Effector memory CD4-positive, alpha-beta T cell (primary cell): ENCODE measurements at places on chromosomes 5 and 9.

DNA sequence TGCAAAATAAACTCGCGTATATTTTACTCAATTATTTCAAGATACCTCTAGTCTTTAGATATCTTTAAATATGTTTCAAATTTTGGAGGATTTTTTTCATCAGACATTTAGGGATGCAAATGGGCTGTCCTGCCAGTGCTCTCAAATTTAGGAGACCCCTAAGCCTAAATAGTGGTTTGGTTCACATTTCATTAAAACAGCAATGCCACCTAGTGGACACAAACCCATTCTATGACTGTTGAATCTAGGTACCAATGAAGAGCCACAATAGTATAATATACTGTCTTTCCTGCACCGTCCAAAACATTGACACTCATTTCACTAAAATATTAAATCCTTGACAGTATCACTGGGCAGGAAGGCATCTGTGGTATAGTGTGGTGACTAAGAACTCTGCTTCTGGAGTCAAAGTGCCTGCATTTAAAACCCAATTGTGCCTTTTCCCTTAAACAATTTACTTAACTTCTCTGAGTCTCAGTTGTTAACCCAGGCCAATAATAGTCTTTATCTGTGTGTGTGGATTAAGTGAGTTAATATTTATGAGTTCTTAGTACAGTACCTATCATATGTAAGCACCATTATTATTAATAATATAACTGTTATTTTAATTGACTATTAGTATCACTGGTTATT, 148.0 kb downstream of the RORB start:
- no peak for DNase-seq
- no peak overlapping the region for H3K4me3 ChIP-seq
- H3K27ac ChIP-seq: no peak overlapping the region
- no peaks in the 10 kb centered on the region for H3K27me3 ChIP-seq
- no peaks in the 10 kb centered on the region for H3K36me3 ChIP-seq
- H3K4me1 ChIP-seq: no peaks in the 10 kb centered on the region

DNA sequence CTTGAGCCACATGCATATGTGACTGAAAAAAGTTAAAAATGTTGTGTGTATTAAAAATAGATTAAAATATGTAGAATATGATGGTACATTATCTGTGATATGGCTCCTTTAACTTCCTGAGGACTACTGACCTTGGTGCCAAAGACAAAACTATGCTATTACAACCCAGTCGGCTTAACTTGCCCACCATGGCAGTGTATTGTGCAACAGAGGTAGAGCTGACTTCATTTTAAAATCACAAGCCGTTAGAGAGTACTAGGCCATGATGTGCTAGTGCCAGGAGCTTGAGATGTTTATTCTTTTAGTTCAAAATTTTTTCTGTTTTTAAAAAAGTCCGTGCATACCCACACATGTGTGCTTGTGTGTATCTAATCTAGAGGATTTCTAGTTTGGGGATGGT, 46.3 kb downstream of the NAA35 start:
- no peak for DNase-seq
- no peaks in the 10 kb centered on the region for H3K4me1 ChIP-seq
- H3K4me3 ChIP-seq: no peak overlapping the region

DNA sequence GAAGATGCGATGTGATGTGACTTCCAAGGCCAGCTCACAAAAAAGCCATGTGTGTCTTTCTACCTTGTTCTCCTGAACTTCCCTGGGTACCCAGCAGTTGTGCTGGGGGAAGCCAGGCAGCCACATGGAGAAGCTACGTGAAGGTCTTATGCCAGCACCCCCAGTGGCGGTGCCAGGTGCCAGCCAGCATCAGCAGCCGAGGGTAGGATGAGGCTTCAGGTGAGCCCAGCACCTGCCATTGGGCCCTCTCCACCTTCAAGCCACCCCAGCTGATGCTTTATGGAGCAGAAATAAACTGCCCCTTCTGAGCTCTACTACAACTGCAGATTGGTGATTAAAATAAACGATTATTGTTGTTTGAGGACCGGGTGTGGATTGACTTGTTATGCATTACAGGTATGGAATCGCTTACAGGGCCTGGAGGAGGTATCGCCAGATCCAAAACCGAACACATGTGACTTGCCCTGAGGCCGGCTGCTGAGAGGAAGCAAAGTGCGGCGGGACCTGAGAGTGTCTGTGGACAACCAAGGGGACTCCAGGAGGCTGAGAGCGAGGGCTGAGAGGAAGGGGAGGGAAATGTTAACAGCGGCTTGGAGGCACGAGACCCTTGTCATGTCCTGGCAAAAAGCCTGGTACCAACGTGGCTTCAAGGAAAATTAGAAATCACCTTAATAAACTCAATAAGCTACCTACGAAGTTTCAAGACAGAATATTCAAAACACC, 36.0 kb upstream of the OLFM1 start:
- no peaks in the 10 kb centered on the region for H3K27me3 ChIP-seq
- no peak for DNase-seq
- H3K4me1 ChIP-seq: no peaks in the 10 kb centered on the region
- H3K27ac ChIP-seq: no peak overlapping the region
- no peaks in the 10 kb centered on the region for H3K36me3 ChIP-seq
- H3K4me3 ChIP-seq: no peak overlapping the region

- no peaks in the 10 kb centered on the region for H3K36me3 ChIP-seq
- DNase-seq: no peak
- no peak overlapping the region for H3K27ac ChIP-seq
- no peaks in the 10 kb centered on the region for H3K27me3 ChIP-seq
These were observed 129.8 kb downstream of the SLC12A2 start for GRCh38 chr5:128213340-128213739.

GRCh38 chr5:589173-589572, 23.0 kb upstream of the CEP72 start:
- no peaks in the 10 kb centered on the region for H3K36me3 ChIP-seq
- no peaks in the 10 kb centered on the region for H3K27me3 ChIP-seq
- no peak for DNase-seq
- no peaks in the 10 kb centered on the region for H3K4me1 ChIP-seq

GRCh38 chr5:132180134-132180745, 47.4 kb downstream of the P4HA2 start:
- no peak overlapping the region for H3K27ac ChIP-seq
- no peaks in the 10 kb centered on the region for H3K36me3 ChIP-seq
- no peak overlapping the region for H3K4me3 ChIP-seq

DNA sequence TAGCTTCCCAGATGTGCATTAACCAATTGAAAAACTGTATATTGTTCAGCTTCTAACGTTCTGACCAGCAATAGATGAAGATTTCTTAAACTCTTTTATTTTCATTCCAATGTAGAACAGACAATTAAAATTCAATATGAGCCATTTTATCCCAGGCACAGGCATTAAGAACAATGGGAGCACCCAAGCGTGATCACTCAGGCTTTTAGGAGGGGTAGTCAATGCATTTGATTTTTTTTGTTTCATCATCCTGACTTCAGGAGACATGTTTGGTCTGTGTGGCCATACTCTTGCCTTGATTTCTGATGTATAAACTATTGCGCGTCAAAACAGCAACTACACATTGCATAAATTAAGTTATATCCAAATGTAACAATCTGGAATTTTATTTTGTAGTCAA, 653.0 kb upstream of the RORB start:
- H3K4me1 ChIP-seq: no peaks in the 10 kb centered on the region
- no peaks in the 10 kb centered on the region for H3K36me3 ChIP-seq
- no peak for DNase-seq
- H3K27me3 ChIP-seq: no peaks in the 10 kb centered on the region
- no peak overlapping the region for H3K4me3 ChIP-seq

DNA sequence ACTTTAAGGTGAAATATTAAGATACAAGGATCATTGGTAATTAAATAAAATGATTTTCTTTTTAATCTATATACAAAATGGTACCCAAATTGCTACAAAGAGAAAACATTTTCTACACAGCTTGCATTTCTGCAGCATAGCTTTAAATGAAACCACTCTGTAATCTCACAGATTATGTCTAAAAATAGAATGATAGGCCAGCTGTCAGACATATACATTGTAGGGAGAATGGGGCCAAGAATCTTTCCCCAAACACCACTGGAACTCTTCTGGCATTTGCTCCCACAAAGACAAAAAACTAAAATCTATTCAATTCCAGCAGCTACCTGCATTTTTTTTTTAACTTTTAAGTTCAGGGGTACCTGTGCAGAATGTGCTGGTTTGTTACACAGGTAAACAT, 124.1 kb upstream of the NR5A1 start:
- no peaks in the 10 kb centered on the region for H3K36me3 ChIP-seq
- no peak overlapping the region for H3K27ac ChIP-seq
- no peaks in the 10 kb centered on the region for H3K27me3 ChIP-seq
- H3K4me3 ChIP-seq: no peak overlapping the region
